Glutamatergic neuron (in vitro differentiated cells): ENCODE measurements at places on chromosomes 11 and 22.

DNA sequence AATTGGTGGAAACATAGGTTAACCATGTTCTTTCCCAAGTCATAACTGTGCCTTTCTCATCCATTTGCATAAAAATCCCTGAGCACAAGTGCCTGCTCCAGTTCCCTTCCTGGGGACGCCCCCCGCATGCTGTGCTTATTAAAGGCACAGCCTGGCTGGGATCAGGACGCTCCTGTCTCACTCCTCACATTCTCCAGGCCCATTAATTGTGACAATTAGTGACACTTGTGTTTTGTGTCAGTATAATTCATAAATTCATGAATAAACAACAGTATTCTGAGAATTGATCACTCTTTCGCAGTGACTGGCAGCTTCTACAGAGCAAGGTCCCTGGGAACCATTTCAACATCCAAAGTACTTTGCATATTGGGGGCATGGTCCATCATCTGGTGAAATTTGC lies 1354.4 kb downstream of the TBC1D22A start:
- DNase-seq, result no peak

DNA sequence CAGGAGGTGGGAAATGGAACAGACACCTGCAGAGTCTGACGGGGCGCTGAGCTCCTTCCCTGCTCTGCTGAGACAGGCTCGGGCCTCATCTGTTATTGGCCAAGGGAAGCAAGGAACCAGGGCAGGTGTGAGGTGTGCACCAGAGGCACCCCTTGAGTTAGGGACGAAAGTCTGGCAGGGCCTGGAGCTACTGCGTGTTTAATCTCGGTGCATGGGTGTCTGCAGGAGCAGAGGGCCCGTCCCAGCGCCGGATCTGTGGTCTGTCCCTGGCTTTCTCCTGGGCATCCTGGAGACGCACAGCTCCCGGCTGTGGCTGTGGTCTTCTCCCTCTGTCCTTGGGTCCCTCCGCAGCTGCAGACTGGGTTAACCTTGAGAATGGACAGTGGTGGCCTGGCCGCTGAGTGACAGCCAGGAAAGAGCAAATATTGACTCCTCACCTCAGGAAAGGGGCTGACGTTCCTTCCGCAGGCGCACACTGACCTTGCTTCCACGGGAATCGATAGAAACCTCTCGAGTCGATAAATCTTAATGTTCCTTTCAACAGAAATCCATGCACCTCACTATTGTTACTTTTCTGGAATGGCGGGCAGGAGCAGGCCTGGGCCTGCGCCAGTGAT lies 975.6 kb downstream of the BRD1 start:
- DNase-seq, result no peak

DNA sequence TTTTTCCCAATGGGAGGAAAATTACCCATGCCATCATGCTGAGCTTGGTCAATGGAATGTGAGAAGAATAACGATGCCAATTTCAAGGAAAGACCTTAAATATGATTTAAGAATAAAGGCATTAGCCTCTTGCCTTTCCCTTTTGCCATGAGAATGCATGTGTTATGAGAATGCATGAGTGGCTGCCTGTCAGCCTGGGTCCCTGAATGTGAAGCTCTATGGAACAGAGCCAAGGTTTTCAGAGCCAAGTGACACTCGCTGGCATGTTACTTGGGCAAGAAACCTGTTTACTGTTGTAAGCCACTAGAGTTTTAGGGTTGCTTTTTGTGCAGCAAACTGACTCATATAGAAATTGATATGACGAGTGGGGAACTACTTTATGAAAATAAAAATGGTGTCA lies 75.7 kb downstream of the JRKL start:
- DNase-seq, result no peak

DNA sequence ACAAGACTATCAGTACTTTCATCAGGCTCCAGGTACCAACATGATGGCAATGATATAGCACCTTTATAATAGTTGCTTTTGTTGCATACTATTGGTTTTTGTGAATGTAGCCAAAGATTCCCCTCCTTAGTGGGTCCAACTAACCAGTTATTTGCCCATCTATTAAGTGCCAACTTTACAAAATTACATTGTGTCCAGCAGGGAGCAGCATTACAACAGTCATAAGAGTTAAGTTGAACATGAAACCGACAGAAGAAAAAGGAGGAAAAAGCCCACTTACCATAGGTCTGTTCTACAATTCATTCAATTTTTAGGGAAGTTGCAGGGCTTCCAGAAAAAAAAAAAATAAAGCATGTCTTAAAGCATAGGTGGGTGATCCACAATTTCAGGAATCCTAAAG lies 21.6 kb downstream of the IMMP1L start:
- no peak for DNase-seq

DNA sequence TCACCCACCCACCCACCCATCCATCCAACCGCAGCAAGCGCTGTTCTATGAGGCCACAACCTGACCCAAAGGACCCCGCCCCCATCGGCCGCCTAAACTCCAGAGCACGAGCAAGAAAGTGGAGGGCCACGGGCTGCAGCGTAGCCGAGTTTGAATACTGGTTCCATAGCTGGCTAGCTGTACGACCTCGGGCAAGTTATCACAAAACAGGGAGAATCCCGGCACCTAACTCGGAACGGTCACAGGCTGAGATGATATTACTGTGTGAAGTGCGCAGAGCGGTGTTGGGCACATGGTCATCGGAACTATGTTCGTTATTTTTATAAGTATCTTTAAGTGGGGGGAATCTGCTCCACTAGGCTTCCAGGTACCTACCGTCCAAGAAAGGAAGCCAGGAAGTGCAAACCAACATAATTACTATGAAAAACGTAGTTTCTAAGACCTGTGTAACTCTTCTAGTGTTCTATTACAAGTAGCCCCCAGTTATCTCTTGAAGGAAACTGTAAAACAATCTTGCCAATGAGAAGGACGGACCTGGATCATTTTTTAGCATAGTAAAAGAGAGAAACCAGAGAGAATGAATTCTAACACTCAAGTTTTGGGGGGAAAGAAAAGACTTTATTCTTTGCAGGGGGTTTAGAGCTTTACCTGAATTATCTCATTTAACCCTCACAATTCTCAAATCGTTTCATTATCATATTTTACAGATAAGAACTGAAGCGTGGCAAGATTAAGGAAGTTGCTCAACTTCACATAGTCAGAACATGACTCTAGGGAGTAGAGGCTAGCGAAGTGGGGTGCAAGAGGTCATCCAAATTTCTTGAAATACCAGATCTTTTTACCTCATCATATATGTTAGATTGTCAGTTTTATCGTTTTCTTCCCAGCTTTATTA lies 663 bp upstream of the BUD13 start:
- DNase-seq, result no peak

GRCh38 chr11:100152766-100153165 lies 534.3 kb upstream of the ARHGAP42 start:
- no peak for DNase-seq

DNA sequence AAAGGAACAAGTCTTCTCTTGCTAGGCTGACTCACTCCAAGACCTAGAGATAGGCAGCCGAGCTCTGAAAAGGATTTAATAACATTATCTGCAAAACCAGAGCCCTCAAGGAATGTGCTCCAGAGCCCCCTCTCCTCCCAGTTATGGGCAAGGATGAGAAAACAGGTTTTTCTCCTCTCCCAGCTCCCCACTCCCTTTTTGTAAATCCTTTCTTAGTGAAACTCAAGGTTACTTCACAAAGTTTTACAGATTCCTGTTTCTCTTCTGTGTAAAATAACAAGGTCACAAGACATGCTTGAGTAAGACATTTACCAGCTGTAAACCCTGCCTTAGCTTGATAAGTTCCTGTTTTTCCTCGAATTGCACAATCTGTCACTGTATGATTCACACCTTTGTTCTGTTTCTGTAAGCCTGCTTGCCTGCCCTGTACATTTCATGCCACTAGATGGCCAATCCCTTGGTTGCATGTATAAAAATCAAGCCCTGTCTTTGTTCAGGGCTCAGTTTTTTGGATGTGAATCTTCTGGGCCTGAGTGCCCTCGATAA lies 489.4 kb downstream of the KCNA4 start:
- DNase-seq, result no peak

DNA sequence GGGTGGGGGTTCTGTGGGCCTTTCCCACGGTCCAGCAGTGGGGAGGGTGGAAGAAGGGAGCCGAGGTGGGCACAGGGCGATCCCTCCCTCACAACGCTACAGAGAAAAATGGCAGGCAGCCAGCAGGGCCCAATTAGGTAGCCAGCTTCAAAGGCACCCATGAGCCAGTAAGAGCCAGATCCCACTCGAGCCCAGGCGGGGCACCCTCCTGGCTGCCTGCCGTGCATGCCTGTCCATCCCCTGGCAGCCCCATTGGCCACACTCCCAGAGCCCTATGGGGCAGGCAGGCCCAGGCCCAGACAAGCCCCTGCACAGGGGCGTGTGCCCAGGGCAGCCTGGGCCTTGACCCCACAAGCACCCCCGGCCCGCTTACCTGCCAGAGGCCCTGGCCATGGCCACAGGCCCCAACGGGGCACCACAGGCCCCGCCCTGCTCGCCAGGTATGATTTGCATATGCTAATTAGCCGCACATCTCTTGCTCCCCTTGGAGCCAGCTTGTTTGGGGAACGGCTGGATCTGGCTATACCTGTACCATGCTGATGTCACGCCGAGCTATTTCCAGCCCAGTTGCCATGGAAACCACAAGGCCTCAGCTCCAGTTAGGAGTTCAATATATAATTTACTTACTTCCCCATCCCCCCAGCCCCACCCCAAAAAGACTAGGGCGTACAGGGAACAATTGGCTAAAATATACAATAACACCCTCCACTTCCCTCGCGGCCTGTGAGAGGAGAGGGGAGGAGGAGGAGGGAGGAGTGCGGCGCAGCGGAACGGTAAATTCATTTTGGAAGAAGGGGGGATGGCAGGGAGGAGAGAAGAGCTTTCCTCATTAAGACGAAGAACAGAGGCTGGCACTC lies 47.5 kb upstream of the TCF20 start:
- no peak for DNase-seq

DNA sequence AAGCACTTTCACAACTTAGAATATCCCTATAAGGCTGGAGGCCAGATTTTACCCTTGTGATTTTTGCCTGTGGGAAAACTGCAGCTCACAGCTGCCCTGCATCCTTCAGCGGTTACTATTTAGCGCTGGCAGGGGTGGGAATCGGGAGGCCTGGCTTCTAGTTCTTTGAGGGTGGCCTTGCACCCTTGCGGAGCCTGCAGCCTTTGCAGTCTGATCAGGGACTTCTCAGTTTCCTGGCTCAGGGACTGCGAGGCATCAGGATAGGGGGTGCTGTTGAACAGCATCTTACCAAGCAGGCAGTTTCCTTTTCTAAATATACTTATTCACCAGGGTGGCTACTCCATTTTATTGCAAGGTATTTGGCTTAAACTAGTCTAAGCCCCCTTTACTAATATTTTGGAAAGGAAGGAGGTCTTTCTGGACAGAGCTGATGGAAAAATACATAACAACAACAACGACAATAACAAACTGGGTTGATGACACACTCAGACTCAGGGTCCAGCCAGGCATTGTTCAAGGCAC lies 2.9 kb upstream of the APOA1 start:
- no peak for DNase-seq

- DNase-seq, result peak; percentile 35
These were observed 310 bp downstream of the TCF20 start for GRCh38 chr22:42270176-42270509.

- DNase-seq, result no peak
These were observed 715.8 kb upstream of the LRRC4C start for GRCh38 chr11:42175203-42175602.

- DNase-seq, result peak; percentile 43
These were observed 161.2 kb upstream of the PLET1 start for GRCh38 chr11:112421879-112422278.

GRCh38 chr11:75449776-75450175 lies 16.8 kb upstream of the KLHL35 start:
- DNase-seq, result no peak
